ENCODE measurements at places on chromosomes 2 and 18.

GRCh38 chr18:62918361-62918760, 203.0 kb downstream of the PHLPP1 start:
- no peak for DNase-seq

DNA sequence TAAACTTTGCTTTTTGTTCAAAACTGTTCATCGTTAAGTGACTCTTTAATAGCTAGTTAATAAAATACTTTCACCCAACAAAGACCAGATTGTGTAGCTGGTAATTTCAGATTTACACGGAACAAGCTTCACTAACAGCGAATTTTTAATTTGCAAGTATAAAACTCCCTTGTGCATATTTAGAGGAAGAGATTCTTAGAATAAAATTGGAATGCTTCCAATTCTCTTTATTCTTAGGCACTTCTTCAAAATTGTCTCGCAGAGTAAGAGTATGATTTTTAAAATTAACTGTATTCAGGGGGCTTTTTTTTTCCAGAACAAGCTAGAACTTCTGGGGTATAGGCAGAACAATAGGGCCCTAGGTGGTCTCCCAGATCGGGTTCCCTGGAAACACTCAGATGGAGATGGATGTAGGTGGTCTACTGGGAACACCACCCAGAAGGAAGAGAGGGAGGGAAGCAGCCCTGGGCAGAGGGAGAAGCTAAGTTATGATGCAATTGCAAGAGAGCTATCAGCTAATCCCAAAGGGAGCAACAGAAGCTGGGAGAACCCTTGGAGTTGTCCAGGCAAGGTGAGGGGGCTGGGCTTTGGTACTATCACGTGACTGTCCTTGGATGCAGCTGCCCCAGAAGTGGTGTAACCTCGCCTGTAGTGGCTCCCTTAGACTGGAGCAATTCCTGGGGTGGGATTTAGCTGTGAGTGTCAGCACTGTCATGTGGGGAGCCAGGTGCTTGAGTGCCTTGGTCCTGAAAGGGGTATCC, 151.7 kb upstream of the ASB18 start:
- DNase-seq, result no peak

GRCh38 chr2:202757339-202757738, 114.2 kb downstream of the ICA1L start:
- no peak for DNase-seq

DNA sequence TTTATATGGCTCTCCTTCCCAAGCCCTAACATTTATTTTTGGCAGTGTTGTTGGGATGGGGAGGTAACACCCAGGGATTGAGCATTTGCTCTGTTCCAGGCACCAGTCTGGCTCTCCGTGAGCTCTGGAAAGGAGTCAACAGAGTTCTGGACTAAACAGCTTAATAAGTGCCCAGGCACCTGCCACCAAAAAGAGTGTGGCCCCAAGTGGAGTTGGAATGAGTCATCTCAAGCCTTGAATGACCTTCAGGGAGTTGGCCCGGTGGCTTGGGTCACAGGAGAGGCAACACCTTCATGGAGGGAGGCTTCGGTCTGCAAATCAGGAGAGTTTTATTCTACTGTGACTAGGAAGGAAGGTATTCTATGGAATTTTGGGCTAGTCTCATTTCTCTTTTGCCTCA, 203.2 kb downstream of the DLGAP1 start:
- no peak for DNase-seq

GRCh38 chr2:170240629-170241028, 62.7 kb downstream of the MYO3B start:
- no peak for DNase-seq

- no peak for DNase-seq
Measured at GRCh38 chr18:8741117-8741516, 35.8 kb downstream of the MTCL1 start.

GRCh38 chr2:197925204-197925603, 120.8 kb downstream of the PLCL1 start:
- no peak for DNase-seq

- no peak for DNase-seq
Measured at GRCh38 chr2:26237868-26238267, 6.6 kb downstream of the HADHA start.

DNA sequence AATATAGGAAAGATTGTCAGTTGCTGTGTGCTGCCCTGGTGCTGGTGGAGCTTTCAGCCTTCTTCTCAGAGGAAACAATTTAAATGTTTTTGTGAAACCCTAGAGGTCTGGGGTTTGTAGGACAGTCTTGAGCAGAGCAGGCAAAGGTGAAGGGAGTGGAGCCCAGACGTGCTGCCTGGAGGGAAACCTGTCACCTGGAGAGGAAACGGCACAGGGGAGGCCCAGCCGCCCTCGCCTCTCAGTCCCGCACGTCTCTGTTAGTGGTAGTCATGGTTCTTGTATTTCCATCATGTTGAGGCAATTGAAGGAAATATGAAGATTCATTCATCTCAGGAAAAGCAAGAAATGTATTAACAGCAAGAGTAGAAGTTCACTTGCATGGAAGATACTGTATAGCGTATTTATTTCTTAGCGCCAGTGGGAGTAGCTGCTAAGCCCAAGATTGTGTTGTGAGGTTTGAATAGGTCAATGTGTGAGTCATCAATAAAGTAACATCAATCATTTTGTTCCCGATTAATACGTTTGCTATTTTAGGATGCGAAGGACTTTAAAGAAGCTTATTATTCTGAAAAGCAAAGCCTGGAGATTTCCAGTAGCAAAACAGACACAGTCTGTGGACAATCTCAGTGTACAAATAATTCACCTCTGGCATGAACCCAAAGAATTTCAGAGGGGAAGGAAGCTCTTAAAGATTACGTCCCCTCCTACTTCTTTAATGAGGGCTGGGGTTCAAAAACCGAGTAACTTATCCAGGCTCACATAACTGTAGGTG, 70.4 kb downstream of the LRRFIP1 start:
- no peak for DNase-seq

- no peak for DNase-seq
Measured at GRCh38 chr2:168089200-168089599, 158.2 kb downstream of the STK39 start.

GRCh38 chr2:209368406-209368805, 55.4 kb upstream of the MAP2 start:
- no peak for DNase-seq

DNA sequence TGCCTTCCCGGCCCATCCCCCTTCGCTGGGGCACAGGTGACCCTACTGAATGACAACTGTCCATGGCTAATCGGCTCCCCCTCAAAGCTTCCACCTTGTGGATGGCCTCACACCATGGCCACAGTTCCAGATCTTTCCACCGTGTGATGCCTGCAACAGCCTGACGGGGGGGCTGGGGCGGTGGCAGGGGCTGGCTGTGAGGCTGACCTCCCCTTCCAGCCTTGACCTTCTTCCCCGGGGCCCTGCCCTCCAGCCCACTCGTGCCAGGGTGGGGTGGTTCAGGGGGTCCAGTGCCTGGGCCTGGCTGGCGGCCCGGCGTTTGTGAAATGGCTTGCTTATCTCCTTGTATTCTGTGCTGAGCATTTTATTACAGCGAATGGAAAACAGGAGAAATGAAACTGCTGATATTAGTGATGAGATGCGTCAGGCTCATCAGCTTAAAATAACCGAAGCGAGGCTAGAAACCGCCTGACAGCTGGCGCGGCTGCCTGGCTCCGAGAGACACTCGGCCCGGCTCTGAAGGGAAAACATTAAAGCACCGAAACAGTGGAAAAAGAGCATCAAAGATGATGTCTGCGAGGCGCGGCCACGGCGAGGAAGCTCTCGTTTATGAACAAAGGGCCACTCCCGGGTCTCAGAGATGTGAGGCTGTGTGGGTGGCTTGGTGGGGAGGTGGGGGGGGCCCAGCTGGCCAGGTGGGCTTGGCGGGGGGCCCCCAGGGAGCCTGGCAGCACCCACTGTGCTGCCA, 916 bp upstream of the PDCD1 start:
- no peak for DNase-seq

DNA sequence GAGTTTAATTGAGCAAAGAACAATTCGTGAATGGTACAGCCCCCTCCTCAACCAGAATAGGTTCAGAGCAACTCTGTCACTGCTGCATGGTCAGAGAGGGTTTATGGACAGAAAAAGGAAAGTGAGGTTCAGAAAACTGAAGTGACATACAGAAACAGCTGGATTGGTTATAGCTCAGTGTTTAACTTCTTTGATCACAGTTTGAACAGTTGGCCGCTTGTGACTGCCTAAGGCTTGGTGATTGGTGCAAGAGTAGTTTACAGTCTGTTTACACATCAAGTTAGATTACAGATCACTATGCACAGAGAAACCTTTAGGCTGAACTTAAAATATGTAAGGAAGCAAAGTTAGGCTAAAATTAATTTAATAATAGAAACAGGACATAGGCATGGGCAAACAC, 459.2 kb downstream of the KCNJ3 start:
- no peak for DNase-seq

DNA sequence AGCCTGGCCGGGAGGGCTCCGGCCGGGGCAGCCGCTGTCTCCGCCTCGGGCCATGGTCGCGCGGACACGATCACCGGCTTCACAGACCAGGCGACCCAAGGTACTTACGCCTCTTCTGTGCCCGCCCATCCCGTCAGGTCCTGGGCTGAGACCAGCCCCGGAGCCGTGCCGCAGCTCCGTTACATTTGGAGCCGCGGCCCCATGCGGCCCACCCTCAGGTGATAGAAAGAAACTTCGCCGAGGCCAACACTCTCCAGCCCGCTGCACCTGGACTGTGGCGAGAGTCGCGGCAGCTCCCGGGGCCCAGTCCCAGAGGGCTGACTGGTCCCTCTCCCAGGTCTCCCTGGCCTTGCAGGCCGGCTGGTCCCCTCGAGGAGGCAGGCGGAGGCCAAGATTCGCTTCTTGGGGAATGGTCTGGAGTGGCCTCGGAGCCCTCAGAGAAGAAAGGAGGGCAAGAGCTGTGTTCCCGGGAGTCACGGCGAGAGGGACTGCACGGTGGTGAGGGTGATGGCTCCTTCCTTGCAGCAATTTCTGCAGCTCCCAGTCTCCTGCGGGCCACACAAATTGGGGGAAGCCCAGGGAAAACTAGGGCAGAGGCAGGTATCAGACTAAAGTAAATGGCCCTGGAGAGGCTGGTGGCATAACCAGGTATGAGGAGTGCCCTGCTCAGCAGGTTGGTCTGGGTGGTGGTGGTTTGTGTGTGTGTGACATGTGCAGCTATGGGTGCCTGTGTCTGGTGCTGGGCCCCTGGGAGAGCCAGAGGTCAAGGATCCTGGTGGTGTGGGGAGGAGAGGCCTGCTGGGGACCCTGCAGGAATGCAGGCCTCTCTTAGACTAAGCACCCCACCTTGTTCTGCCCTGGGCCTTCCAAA, 822 bp downstream of the GDF7 start:
- DNase-seq, result no peak
